SW 1271 (cell line): ENCODE measurements at places on chromosomes 6 and 20.

- DNase-seq = no peak
Measured at GRCh38 chr6:16733085-16733484, 28.2 kb downstream of the ATXN1 start.

DNA sequence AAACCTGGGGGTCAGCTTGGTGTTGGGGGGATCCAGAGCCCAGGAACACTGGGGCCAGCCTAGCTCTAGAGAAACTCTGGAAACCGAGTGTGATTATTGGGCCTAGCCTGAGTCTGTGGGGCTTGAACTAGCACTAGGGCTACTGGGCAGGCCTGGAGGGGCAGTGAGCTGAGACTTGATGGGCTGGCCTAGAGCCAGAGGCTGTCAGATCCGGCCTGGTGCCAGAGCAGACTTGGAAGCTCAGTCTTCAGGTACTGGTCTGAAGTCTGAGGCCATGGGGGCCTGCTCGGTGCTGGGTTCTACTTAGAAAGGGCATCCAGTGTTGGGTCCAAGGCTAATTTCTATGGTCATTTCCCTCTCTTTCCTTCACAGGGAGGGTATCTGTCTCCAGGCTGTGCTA is 2.7 kb downstream of the DEFB112 start:
- DNase-seq = no peak

- DNase-seq = no peak
Measured at GRCh38 chr20:35129647-35130069, 17.5 kb downstream of the EDEM2 start.

- DNase-seq = peak; percentile 64
Measured at GRCh38 chr6:116531675-116532570, 13.6 kb downstream of the TRAPPC3L start.

DNA sequence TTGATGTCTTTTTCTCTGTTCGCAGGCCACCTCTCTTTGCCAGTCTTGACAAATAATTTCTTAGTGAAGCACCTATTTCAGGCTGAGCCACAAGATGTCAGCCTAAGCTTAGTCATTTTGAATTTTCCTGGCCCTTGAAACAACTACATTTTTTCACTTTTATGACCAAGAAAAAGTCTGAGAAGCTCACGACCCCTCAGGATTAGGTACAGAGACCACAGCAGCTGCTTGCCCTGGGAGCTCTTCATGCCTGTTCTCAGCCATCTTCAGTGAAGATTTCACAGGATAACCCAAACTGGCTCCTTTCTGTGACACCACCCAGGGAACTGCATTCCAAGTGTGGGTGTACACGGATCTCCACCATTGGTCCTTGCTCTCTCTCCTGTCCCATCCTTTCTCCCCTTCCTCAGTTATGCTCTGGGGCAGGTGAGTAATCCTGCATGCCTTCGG is 38.4 kb upstream of the SPTLC3 start:
- peak; percentile 37 for DNase-seq

GRCh38 chr20:34401741-34402455 is 38.8 kb downstream of the ITCH start:
- DNase-seq = no peak

GRCh38 chr6:1609648-1610496 is at the start of gene FOXC1:
Gene FOXC1, plus strand, starts transcription at chr6:1609915. Its CDS starts 531 bp downstream, at chr6:1610446.
- peak; percentile 94 for DNase-seq

DNA sequence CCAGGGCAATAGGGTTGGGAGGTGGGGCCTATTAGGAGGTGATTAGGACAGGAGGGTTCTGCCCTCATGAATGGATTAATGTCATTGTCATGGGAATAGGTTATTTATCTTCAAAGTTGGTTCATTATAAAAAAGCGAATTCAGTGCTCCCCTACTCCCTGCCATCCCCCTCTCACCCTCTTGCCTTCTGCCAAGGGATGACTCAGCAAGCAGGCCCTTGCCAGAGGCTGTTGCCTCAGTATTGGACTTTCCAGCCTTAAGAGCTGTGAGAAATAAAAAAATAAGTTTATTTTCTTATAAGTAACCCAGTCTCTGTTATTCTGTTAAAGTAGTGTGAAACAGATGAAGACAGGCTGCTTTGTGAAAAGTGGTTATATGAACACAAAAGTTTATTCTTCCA is 381.1 kb upstream of the ZFP64 start:
- no peak for DNase-seq

GRCh38 chr6:89081129-89081422 is 525 bp downstream of the PNRC1 start:
- DNase-seq = no peak

GRCh38 chr6:36721369-36722140 is 23.9 kb downstream of the RAB44 start:
- DNase-seq = no peak

DNA sequence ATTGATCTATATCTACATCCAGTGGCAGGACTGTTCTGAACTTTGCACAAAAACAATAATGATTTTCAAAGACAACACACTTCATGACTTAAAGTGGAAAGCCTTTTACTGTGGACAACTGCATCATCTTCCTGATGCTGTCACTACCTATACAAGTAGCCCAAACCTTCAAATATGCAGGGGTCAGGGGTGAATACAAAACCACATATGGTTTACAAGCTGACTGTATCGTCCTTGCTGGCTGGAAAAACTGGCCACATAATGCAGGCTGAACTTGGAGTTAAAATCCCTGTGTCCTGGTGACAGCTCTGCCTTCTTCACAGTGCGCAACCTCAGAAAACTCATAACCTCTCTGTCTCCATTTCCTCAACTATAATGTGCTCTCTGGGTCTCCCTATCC is 128.9 kb downstream of the GMDS start:
- DNase-seq = no peak

- no peak for DNase-seq
Measured at GRCh38 chr6:41747256-41748101, at the start of gene PGC. Gene PGC, minus strand, starts transcription at chr6:41747397. Its CDS starts 63 bp downstream, at chr6:41747334.

- no peak for DNase-seq
Measured at GRCh38 chr6:16318538-16318937, 80.2 kb downstream of the GMPR start.

DNA sequence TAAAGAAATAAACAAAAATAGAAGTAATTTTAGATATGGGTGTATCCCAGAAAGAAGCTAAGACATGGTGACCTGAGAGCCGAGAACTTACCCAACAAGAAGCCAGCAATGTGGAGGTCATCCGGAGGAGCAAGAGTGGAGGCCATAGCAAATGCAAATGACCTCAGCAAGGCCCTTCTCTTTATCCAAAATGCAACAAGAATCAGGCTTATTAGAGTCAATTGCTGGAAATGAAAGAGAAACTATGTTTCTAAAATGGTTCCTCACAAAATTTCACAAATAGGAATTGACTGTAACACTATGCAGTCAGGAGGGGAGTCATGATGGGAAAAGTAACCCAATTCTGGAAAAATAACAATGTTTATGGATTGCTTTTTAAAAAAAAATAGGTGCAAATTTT is 90.4 kb downstream of the TNFAIP3 start:
- no peak for DNase-seq

- DNase-seq = no peak
Measured at GRCh38 chr6:22886650-22887581, 317.6 kb downstream of the HDGFL1 start.

DNA sequence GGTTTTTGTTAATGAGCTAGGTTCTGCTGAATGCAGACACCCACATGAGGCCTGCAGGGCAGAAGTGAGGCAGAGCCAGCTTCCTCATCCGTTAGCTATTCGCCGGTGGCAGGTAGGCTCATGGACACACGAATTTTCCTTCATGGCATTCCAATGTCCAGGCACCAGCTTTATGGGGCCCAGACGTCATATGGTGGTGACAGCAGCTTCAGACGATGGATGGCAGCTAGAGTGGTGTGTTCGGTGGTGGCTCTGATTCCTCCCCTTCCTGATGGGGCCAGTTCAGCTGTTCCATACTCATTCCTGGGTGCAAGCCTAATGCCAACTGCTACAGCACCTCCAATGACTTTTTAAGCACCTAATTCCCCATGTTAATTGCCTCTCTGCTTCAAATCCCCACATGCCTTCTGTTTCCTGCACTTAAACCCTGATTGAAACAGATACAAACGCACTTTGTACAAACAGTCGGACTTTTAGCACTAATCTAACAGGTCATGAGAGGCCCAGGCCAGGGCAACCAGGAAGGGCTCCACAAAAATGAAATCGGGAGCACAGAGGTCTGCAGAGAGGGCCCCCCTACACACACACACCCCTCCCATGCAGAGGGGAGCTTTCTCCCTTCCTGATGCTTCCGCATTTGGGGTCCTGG is 35.7 kb upstream of the MLN start:
- DNase-seq = no peak

GRCh38 chr6:159919011-159919511 is 28.3 kb downstream of the MAS1 start:
- DNase-seq = no peak

DNA sequence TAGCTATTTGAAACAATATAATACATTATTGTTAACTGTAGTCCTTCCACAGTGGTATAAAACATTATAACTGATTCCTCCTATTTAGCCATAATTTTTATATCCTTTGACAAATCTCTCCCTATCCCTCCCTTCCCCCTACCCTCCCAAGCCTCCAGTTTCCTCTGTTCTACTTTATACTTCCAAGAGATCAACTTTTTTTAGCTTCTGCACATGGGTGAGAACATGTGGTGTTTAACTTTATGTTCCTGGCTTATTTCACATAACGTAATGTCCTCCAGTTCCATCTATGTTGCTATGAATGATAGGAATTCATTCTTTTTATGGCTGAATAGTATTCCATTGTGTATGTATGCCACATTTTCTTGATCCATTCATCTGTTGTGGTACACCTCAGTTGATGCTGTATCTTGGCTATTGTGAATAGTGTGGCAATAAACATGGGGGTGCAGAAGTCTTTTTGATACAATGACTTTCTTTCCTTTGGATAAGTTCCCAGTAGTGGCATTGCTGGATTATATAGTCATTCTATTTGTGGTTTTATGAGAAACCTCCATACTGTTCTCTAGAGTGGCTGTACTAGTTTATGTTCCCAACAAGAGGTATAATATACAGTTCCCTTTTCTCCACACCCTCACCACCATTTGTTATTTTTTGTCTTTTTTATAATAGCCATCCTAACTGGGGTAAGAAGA is 205.0 kb downstream of the KCNQ5 start:
- no peak for DNase-seq

- no peak for DNase-seq
Measured at GRCh38 chr6:31586008-31586407, at the start of gene LST1. Gene LST1, plus strand, starts transcription at chr6:31586277. Its CDS starts 1,023 bp downstream, at chr6:31587300.

DNA sequence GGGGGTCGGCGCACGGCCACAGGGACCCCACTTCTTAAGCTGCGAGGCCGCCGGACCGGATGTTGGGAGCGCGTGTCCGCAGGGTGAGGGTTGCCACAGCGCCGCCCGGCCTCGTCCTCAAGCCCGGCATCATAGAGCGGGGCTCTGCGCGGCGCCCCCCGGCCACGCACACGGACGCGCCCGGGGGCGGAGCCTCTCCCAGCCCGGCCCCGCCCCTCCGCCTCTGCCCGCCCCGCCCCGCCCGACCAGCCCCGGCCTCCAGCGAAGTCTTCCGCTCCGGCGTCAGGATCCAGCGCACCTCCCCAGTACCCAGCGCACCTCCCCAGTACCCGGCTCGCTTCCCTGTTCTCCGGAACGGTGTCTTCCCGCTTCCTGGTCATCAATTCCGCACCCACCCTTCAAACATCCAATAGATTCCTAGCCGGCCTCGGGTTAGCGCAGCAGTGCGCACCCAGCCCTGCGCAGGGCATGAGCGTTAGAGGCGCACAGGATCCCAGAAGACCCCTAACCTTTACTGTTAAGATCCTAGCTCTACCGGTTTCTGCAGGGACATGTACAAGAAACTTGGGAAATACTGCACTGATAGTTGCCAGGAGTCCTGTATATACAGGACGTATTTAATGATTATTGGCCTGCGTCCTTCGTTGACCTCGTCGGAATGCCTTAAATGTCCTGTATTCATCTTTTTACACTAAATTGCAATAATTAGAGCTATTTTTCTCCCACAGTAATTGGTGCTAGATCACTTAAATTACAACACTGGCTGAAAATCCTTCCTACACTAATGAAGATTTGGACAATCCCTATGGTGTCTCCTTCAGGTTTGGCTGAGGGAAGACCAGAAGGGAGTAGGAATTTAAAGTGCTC is 535 bp upstream of the DNAAF9 start:
- peak; percentile 82 for DNase-seq

- DNase-seq = no peak
Measured at GRCh38 chr6:43468748-43469681, 8.4 kb upstream of the TJAP1 start.

DNA sequence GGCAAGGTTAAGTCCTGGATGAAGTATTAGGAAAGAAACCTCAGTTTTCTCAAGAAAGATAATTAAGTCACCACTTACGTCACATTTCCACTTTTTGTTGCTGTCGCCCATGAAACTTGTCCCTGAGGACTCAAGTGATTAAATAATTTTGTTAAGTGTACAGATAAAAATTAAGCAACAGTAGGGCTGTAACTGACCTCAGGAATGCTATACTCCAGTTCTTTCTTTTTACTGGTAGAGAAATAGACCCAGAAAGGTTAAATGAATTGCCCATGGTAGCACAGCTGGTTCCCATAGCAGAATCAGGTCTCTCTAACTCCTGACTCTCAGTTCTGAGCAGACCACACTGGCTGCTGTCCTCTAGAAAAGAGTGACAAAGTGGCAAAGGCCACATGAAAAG is 54.5 kb downstream of the CLIC5 start:
- no peak for DNase-seq

GRCh38 chr20:24432046-24432442 is 37.4 kb upstream of the SYNDIG1 start:
- no peak for DNase-seq
